ENCODE measurements at places on chromosomes 4 and X. TPM values are rescaled to one million over a fixed set of nuclear protein-coding genes. Genes with fewer than 3 reads are reported as not detected.
A peak's percentile ranks its signal among the peaks of the same experiment; 100 is the strongest.

Gene SLC26A1
- total RNA-seq = 22.9 TPM

Gene ERVMER34-1
- total RNA-seq = 0.24 TPM

Gene CENPI
- 38.2 TPM for total RNA-seq

Gene PLP1
- total RNA-seq = 0.27 TPM

GRCh38 chrX:130984782-130985181, 73.4 kb upstream of the ARHGAP36 start:
- no peak for DNase-seq

GRCh38 chr4:17667253-17667652, 52.8 kb downstream of the MED28 start:
- DNase-seq = no peak

DNA sequence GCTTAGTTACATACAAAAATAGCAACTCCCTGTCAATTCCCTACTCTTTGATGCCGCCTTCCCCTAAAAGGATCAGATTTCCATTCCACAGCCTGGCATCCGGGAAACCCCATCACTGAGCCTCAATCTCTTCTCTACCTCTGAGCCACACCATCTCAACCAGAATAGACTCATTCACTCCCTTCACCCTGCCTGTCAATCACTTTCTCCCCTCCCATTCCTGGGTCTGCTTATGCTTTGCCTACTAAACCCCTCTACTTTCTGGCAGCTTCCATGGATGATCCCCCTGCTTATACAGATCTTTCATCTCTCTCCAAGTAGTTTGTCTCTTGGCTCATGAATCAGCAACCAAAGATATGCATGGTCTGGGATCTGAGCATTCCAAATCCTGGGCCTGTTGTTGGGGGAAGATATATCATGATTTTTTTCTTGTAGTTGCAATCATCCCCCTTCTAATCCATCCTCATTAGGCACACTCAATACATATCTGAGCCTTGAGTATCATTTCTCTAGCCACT, 2.6 kb downstream of the AMER1 start:
- DNase-seq = no peak

- DNase-seq = peak; percentile 86
Observed at GRCh38 chr4:123893011-123893981, 496.7 kb downstream of the SPRY1 start.

DNA sequence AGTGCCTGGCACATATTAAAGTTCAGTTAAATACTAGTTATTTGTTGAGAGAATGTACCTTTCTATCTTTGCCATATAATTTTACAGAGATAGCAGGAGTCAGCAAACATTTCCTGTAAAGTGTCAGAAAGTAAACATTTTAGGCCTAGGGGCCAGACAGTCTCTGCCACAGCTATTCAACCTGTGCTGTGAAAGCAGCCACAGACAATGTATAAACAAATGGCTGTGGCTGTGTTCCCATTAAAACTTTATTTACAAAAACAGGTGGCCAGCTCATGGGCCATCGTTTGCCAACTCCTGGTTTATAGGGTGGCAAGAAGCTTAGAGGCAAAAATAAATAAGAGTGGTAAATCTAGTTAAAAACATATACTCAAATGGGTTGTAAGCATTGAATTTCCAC, 34.0 kb upstream of the BRS3 start:
- no peak for DNase-seq

All from HepG2 (cell line).